Stimulated activated CD4-positive, alpha-beta T cell treated with anti-CD3 and anti-CD28 coated beads, Interleukin-4, amount 100 ng/mL, for 1 hour (primary cell): ENCODE measurements at places on chromosomes 5 and 9.

DNA sequence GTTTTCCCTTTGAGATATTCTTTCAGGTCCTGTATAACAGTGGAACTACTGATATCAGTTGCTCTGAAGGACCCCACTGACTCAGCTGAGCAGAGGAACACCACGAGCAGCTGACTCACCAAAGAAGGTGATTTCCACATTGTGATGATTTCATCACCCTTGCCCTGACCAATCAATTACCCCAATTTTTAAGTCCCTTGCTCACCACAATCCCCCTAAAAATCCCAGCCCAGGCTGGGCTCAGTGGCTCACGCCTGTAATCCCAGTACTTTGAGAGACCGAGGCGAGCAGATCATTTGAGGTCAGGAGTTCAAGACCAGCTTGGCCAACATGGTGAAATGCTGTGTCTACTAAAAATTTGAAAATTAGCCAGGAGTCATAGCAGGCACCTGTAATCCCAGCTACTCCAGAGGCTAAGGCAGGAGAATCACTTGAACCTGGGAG is 125.3 kb upstream of the ABCA1 start:
- DNase-seq = peak; percentile 39

GRCh38 chr5:34687269-34688011 is 31.3 kb downstream of the RAI14 start:
- no peak for DNase-seq

DNA sequence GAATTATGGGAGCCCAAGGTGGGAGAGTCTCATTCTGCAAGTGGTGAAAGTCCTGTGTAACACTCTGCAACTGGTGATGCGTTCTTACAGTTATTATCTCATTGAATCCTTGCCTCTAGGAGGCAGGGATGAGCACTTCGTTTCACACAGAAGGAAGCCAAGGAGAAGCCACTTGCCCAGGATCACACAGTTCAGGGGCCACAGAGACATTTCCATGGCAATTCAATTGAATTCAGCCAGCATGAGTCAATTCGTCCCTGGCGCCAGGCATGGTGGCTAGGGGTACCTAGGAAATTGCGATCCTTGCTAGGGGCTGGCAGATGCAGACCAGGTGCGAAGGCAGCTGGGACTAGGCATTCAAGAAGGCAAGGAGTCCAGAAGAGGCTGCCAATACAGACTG is 26.2 kb downstream of the LHX2 start:
- no peak for DNase-seq

DNA sequence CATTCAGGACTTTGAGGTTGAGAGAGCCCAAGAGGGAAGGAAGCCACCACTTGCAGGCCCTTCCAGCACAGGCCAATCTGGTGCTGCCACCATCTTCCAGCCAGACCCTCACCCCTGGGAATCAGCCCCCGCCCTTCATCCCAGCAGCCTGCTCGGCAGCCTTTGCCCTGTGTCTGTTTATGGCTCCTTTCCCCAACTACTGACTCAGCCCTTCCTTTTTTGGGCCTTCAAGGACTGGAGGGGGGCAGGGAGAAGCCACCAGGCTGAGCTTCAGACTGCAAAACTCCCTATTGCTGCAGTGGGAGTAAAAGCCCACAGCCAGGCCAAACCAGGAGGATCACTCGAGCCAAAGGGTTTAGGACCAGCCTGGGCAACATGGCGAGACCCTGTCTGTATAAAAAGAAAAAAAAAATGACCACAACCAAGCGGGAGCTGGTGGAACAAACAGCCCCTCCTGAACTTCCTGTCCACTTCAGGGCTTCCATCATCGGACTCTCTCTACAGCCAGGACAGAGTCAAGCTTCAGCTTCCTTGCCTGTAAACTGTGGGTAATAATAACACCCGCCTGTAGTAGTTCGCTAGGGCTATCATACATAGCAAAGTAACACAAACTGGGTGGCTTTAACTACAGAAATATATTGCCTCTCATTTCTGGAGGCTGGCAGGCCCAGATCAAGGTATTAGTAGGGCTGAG is 85.9 kb upstream of the IL17B start:
- DNase-seq = no peak

GRCh38 chr5:157821822-157822622 is 36.9 kb downstream of the CLINT1 start:
- DNase-seq = no peak

DNA sequence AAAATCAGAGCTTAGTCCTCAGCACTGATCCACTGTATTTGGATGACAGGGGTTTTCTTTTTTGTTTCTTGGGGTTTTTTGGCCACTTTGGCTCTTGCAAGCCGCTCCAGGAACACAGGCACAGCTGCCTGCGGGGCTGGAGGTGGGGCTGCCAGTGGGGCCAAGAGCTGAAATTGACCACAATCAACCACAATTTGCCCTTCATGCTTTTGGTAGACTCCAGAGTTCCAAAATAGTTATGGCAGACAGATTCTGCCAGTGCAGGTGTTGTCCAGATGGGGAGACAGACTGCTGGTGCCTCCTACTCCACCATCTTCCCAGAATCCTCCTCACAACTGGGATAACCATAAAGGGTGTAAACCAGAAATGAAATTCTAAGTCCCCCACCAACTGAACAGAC is 36.5 kb downstream of the PLEKHG4B start:
- DNase-seq = no peak

- no peak for DNase-seq
Observed at GRCh38 chr9:98129451-98129881, 10.4 kb upstream of the TRIM14 start.

- DNase-seq = no peak
Observed at GRCh38 chr5:42005561-42006153, 80.6 kb downstream of the FBXO4 start.

GRCh38 chr5:64688965-64689364 is 1.3 kb upstream of the SHISAL2B start:
- DNase-seq = no peak

- DNase-seq = no peak
Observed at GRCh38 chr9:69885931-69886330, 65.3 kb downstream of the CFAP95 start.

DNA sequence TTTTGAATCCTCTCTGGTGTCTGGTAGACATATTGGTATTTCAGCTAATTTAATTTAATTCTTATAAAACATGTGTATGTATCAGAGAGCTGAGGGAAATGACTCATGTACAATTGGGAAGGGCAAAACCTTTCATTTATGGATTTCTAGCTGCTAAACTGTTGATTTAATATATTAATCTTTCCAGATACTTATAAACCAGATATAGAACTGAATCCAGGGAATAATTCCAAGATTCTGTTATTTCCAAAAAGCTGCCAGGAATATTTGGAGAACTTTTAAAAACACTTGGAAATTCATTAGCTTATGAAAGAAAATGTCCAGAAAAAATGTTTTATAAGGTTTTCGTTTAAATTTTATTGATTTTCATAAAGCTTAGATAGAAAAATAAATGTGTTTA is 295.5 kb downstream of the YTHDC2 start:
- no peak for DNase-seq

GRCh38 chr5:96636594-96636993 is 25.6 kb upstream of the CAST start:
- no peak for DNase-seq

DNA sequence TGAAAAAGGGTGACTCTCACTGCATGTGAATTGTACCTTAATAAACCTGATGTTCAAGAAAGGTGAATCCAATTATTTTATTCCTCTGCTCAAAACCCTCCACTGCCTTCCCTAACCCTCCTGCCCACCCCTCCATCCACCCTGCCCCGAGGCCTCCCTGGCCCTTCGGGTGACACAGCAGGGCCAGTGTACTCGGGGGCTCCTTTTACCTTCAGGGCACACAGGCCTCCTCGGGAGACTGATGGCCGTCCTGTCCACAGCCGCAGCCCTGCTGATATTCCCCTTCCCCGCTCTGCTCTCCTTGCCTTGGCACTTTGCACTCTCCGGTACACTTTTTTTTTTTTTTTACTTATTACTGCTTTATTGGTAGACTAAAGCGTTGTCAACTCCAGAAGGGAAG is 234.0 kb downstream of the CACNA1B start:
- DNase-seq = no peak

GRCh38 chr5:117245130-117245529 is 670.5 kb upstream of the SEMA6A start:
- no peak for DNase-seq

DNA sequence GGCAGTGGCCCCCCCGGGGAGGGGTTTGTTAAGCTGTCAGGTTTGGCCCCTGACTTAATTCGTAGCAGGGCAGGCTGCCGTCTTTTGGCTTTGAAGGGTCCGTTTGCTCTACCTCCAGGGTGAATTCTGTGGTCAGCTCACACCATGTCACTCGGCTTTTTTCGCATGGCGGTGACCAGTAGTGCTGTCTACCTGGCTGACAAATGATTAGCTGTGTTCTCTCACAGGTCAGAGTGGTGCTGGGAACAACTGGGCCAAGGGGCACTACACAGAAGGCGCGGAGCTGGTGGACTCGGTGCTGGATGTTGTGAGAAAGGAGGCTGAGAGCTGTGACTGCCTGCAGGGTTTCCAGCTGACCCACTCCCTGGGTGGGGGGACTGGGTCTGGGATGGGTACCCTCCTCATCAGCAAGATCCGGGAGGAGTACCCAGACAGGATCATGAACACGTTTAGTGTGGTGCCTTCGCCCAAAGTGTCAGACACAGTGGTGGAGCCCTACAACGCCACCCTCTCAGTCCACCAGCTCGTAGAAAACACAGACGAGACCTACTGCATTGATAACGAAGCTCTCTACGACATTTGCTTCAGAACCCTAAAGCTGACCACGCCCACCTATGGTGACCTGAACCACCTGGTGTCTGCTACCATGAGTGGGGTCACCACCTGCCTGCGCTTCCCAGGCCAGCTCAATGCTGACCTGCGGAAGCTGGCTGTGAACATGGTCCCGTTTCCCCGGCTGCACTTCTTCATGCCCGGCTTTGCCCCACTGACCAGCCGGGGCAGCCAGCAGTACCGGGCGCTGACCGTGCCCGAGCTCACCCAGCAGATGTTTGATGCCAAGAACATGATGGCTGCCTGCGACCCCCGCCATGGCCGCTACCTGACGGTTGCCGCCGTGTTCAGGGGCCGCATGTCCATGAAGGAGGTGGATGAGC is 1.4 kb downstream of the TUBB4B start:
- DNase-seq = no peak

DNA sequence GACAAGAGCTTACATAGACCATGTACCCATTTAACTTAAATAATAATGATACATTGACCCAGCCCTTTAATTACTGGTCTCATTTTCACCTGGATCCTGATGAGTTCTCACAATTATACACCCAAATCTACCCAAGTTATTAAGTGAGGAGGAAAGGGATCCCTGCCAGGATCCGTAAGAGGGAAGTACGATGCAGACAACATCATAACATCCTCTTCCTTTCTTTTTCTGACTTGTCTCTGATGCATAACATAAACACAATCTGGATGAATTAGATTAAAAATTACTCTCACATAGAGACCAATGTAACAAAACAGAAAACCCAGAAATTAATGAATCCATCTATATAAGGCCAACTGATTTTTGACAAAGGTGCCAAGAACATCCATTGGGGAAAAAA is 17.0 kb downstream of the MARCHF3 start:
- DNase-seq = no peak

DNA sequence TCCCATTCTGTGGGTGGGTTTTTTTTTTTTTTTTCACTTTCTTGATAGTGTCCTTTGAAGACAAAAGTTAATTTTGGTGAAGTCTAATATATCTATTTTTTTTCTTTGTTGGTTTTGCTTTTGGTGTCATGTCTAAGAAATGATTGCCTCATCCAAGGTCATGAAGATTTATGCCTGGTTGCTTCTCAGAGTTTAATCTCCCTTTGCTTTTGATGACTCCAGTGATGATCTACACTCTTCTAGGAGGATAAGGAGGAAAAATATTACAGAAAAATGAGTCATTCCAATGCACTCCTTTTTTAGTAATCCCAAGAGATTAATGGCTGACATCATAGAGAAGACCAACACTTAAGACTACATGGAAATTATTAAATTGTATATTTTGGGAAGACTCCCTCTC is 79.7 kb upstream of the ICE1 start:
- DNase-seq = no peak
